ENCODE measurements at places on chromosomes 11 and 22.

DNA sequence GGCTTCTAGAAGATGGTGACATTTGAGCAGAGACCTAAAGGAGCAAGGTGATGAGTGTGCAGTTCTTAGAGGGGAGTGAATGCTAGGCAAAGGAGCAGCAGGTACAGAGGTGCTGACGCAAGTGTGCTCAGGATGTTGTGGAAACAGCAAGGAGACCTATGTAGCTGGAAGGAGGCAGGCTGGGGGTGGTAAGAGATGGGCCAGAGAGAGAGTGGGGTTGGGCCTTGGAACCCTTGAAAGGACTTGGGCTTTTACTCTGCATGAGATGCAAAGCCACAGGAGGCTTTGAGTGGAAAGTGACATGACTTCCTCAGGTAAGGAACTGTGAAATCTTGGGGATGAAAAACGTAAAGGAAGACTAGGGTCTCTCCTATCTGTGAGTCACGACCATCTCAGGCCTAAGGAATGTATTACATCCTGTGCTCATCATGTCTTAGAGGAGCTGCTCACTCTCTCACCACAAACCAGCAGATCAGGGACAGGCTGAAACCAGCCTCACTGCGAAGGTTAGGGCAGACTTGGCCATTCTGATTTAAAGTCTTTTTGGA, 65.4 kb downstream of the MICAL2 start:
- DNase-seq, result peak; percentile 41

DNA sequence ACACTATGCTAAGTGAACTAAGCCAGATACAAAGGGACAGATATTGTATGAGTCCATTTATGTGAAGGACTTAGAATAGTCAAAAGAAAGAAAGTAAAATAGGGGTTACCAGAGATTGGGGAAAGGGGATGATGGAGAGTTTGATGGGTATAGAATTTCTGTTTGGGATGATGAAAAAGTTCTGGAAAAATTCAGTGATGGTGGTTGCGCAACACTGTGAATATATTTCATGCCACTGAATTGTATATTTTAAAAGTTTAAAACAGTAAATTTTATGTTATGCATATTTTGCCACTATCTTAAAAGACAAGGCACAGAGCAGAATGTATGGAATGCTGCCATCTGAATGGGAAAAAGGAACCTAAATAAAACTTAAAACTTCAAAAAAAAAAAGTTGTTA, 29.2 kb downstream of the TESMIN start:
- DNase-seq, result no peak

- no peak for DNase-seq
Observed at GRCh38 chr22:29484642-29485041, 4.6 kb downstream of the NEFH start.

GRCh38 chr11:121143921-121144320, 42.9 kb downstream of the TECTA start:
- DNase-seq, result no peak

GRCh38 chr11:6067502-6067901, 36.9 kb upstream of the OR56A1 start:
- DNase-seq, result no peak

GRCh38 chr11:59221441-59221840, 8.7 kb upstream of the MPEG1 start:
- no peak for DNase-seq

Data from stimulated activated CD4-positive, alpha-beta T cell treated with anti-CD3 and anti-CD28 coated beads, Interleukin-2, amount 100 ng/mL, for 24 hours (primary cell).